ENCODE measurements at places on chromosomes 5 and 9. TPM values are rescaled to one million over a fixed set of nuclear protein-coding genes. Genes with fewer than 3 reads are reported as not detected.

C9 gene
- total RNA-seq = 0.57 TPM

- no peak for DNase-seq
Measured at GRCh38 chr5:137069358-137069757, 429.8 kb downstream of the SPOCK1 start.

DNA sequence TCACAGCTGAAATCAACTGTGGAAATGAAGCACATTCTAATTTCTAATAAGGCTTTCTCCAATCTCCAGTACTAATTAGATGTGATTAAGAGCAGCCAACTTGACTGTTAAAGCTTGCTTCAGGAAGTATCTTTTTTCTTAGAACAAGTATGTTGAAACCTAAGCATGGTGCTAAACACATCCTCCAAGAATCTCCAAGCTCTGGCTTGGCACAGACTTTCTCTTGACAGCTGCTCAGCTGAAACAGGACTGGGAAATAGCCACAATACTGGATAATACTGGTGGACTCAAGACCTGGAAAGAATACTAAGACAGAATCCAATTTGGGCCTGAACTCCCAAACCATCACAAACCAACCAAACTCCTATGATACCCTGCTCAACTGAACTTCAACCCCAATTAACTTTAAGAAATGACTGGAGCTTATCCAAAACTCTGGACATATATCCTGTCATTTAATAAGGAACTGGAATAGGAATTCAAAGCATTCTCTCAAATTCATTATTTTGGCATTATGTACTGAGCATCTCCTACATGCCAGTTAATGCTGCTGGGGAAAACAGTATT is 16.2 kb downstream of the PRKAA1 start:
- DNase-seq = no peak

DNA sequence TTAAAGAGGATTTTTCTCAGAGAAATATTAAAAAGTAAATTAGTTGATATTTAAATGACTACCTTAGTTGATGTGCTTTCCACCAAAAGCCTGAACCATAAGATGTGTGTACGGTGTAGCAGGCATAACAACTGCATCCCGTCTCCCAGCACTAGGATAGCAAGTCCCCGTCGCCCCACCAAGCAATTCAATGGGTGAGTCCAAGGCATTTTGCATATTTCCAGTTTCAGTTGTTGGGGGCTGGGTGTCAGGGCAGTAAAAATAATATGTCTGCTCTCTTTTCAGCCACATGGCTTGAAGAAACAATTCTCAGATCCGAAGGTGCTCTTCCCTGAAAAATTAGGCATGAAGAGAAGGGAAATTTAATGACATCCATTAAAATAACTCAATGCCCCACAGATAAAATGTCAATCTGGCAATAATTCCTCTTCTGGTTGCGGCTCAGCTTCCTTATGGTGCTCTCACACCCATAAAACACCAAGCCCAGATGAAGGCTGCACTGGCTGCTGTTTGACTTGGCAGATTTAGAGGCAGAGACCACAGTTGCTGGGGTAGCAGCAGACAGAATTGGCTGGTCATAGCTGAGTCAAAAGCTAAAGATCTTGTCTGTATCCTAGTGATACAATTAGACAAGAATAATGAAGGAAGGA is 124.4 kb upstream of the ADCY2 start:
- no peak for DNase-seq

- no peak for DNase-seq
Measured at GRCh38 chr5:179158556-179158955, 98.4 kb downstream of the ZNF354C start.
